ENCODE measurements at places on chromosomes 2 and 18.

- no peak for DNase-seq
Measured at GRCh38 chr2:218193701-218194100, 23.3 kb upstream of the ARPC2 start.

GRCh38 chr18:68764016-68764415, 33.9 kb upstream of the CCDC102B start:
- no peak for DNase-seq

DNA sequence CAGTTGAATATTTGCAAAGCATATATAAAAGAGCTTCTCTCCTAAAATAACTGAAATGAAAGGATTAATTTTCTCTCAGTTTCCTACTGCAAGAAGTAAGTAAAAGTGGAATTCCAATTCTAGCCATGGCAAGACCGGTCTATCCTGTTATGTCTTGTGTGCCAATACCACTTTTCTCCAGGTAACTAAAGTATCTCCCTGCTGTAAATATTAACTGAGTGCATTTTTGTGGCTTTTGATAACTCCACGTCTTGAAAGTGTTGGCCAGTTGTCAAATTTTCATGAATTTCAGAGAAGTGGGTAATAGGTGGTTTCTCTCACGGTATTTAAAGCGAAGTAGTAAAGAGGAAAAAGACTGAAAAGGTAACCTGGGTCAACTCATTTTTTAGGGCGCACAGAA, 225.9 kb downstream of the NEDD4L start:
- no peak for DNase-seq

GRCh38 chr18:13321923-13322322, 103.4 kb downstream of the LDLRAD4 start:
- DNase-seq, result no peak

- no peak for DNase-seq
Measured at GRCh38 chr2:31812051-31812798, 198.6 kb downstream of the MEMO1 start.

- no peak for DNase-seq
Measured at GRCh38 chr2:225932811-225933413, 533.4 kb downstream of the NYAP2 start.

DNA sequence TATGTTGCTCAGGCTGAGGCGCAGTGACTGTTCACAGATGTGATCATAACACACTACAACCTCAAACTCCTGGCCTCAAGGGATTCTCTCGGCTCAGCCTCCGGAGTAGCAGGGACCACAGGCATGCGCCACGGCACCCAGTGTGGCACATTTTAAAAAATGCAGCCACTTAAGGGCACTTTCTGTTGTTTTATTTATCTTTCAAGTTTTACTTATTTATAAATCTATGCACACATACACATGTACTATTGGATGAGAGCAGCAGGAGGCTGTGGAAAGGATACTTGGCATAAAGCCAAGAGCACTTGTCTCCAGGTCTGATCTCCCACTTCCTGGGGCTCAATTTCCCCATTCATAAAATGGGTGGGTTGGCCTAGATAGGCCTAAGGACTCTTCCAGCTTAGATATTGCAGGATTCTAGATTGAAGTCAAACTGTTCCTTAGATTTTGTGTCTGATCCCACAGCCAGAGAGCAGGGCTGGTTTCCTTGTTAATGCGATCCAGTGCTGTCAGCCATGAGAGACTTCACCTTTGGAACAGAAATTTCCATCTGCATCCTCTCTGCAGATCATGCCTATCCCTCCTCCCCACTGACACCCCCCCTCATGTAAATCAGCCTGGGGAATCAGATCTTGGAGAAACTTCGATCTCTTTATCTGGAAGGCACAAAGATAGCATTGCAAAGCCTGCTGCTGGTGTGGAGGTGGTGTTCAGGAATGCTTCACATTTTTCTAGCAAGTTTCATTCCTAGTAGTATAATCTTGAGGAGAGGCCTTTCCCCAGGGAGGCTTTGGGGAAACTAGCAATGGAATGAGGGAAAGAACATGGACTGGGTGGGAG, 24.7 kb downstream of the PCBP1 start:
- no peak for DNase-seq

Measured in left kidney (tissue), 8 donors.